ENCODE measurements at places on chromosomes 4 and X.
A peak's percentile ranks its signal among the peaks of the same experiment; 100 is the strongest.

DNA sequence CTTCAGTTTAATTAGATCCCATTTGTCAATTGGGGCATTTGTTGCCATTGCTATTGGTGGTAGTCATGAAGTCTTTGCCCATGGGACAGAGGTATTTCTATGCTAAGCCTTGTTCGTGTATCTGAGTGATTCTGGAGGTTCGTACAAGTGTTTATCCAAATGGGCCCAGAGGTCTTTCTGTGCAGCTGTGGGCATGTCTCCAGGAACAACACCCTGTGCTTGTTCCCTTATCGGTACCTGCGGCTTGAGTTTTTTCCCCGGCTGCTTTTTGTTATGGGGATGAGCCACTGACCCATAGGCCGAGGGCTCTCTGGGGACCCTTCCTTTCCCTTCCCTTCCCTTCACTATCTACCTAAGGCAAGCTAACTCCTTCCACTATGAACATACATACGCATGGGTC lies 81.4 kb upstream of the WDR1 start:
- DNase-seq = no peak

- no peak for DNase-seq
These were observed 790.3 kb upstream of the HTR2C start for GRCh38 chrX:113793563-113793962.

DNA sequence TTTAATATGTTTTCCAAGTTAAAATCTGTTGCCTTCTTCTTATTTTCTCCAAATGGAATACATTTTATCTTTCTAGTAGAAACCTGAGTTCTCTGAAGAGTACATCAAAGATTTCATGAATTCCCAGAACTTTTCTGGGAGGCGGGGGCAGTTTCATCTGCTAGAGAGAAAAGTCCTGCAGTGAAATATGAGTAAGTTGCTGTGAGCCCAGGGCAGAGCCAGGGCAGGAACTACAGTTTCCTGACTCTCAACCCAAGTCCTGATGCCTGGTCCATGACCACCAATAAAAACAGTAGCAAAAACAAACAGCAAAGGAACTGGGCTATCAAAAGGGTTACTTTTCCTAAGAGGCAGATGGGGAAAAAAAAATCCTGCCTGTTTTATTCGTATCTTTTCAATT lies 239.4 kb upstream of the CTSO start:
- no peak for DNase-seq

DNA sequence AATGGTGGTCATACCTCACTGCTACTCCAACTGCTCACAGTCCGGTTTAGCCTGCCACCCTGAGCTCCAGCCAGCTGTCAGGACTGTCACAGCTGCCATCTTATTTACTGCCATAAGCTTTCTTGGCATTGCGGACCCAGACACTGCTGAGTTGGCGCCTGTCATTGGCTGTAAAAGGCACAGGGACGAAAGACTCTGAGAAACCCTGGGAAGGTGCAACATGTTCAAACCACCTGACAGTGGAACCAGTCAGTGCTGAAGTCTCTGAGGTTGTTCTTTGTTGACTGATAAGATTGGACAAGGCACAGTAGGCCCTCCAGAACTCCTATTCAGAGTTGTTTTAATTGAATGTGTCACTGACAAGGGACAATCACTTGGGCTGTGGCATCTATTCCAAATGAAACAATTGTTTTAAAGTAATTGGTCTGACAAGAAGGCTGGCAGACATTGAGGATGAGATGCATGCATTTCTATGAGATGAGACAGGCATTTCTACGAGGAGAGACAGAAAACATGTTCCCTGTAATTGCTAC lies 927.8 kb downstream of the STPG2 start:
- DNase-seq = no peak

- DNase-seq = no peak
These were observed 53.4 kb upstream of the TRPC3 start for GRCh38 chr4:122005064-122005755.

GRCh38 chr4:1356181-1356998 lies 9.4 kb downstream of the UVSSA start:
- DNase-seq = peak; percentile 77

GRCh38 chr4:120078216-120078615 lies 11.6 kb upstream of the MAD2L1 start:
- DNase-seq = no peak

GRCh38 chr4:65391814-65392213 lies 278.5 kb downstream of the EPHA5 start:
- DNase-seq = no peak

- DNase-seq = no peak
These were observed 71.8 kb downstream of the ASMT start for GRCh38 chrX:1686642-1687041.

DNA sequence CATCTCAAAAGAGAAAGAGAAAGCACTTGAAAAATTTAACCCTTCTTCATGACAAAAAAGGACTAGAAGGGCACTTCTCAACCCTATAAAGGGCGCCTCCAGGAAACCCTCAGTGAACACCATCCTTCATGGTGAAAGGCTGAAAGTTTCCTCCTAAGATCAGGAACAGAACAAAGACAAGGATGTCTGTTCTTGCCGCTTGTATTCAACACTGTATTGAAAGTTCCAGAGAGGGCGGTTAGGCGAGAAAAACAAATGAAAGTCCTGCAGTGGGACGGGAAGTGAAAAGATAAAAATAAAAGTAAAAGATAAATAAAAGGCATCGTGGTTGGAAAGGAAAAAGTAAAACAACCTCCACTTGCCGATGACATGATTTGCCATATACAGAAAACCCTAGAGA lies 50.9 kb downstream of the RNF212 start:
- DNase-seq = no peak

GRCh38 chr4:70504733-70505132 lies 13.6 kb upstream of the AMTN start:
- DNase-seq = no peak

DNA sequence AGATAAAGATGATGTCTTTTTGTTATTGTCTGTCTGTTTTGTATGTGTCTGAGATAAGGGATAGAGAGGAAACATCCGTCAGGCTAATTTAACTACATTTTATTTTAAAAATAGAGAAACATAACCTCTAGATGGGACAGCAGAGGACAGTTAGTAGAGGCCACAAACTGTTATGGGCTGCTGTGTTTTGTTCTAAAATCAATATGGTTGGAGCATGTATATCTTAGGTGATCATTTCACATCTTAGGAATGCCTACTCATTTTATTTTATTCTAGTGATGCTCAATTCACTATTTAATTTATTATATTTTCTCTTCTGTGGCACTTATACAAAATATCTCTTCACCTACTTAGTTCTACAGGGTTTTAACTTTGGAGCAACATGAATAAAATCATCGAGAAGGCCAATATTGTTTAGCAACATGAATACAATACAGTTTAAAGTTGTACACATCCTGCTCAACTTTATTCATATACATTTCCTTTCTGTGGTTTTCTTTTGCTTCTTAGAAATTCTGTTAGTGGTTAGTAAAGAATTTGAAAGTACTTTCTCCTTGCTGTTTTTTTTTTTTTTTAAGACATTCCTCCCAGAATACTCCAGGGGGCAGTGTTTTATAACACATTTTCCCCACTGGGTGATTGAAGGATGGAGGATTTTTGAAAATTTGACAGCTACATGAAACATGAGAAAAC lies 392.9 kb downstream of the UNC5C start:
- peak; percentile 16 for DNase-seq

- no peak for DNase-seq
These were observed 2153.6 kb upstream of the AGA start for GRCh38 chr4:179595671-179596410.

DNA sequence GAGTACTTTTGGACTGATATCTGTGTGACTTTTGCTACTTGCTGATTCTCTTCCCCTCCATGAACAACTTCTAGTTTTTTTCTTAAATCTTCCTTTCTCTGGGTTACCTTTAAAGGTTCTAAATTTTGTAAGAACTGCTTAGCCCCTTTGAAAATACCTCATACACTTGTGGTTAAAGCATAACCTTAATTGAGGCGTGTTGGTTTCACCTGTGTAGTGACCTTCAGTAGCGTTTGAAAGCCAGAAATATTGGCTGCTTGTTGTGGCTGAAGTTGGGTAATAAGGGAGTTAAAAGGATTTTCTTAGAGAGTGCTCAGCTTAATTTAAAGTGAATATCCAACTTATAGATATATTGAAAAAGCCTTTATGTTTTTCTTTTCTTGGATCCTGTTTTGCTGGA lies 32.0 kb downstream of the MAGEC1 start:
- no peak for DNase-seq

- DNase-seq = no peak
These were observed 13.7 kb downstream of the SCD5 start for GRCh38 chr4:82784681-82785610.

GRCh38 chrX:155216940-155217440 lies 730 bp downstream of the VBP1 start:
- DNase-seq = peak; percentile 14

DNA sequence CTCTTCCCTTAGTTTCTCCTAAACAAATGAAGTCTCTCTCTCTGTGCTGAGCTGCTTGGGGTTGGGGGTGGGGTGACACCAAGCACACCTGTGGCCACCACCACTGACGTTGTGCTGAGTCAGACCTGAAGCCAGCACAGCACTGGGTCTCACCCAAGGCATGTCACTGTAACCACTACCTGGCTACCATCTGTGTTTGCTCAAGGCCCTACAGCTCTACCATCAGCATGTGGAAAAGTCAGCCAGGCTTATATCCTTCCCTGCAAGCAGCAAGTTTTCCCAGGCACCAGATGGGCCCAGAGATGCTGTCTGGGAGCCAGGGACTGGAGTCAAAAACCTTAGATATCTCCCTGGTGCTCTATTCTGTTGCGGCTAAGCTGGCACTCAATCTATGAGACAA lies 6.9 kb downstream of the CXCL10 start:
- DNase-seq = no peak

- no peak for DNase-seq
These were observed 243.6 kb upstream of the DKK2 start for GRCh38 chr4:107279733-107280132.

DNA sequence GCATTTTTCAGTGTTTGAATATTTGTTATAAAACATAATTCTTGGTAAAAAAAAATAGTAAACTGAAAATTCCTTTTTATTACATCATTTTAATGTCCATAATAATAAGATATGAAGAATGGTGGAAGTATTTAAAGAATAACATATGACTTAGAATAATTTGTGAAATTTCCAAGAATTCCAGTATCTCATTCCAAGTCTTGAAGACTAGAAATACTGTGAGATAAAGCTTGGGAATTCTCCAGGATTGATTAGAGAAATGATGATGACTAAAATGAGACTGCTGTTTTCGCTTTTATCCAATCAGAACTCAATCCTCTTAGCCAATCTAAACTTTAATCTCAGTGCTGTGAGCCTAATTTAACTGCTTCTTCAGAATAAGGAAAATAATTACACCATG lies 184.2 kb upstream of the HCCS start:
- DNase-seq = no peak

- DNase-seq = peak; percentile 29
These were observed 228.8 kb upstream of the PGRMC2 start for GRCh38 chr4:128516301-128516969.

- DNase-seq = peak; percentile 62
These were observed 11.7 kb downstream of the OTUD5 start for GRCh38 chrX:48945517-48946348.

GRCh38 chrX:112120721-112121120 lies 38.1 kb upstream of the TRPC5 start:
- DNase-seq = no peak

- DNase-seq = no peak
These were observed 16.6 kb downstream of the FRMPD3 start for GRCh38 chrX:107465932-107466620.

DNA sequence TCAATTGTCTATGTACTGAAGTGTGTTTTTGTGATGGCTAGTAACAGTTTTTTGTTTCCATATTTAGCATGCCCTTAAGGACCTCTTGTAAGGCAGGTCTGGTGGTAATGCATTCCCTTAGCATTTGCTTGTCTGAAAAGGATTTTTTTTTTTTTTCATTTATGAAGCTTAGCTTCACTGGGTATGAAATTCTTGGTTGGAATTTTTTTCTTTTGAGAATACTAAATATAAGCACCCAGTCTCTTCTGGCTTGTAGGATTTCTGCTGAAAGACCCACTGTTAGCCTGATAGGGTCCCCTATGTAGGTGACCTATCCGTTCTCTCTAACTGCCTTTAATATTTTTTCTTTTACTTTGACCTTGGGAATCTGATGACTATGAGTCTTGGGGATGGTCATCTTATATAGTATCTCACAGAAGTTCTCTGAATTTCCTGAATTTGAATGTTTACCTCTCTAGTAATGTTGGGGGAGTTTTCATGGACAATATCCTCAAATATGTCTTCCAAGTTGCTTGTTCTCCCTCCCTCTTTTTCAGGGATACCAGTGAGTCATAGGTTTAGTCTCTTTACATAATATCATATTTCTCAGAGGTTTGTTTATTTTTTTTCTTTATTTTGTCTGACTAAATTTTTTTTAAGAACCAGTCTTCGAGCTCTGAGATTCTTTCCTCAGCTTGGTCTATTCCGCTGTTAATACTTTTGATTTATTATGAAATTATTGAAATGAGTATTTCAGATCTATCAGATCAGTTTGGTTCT lies 157.1 kb upstream of the PGRMC2 start:
- DNase-seq = no peak

DNA sequence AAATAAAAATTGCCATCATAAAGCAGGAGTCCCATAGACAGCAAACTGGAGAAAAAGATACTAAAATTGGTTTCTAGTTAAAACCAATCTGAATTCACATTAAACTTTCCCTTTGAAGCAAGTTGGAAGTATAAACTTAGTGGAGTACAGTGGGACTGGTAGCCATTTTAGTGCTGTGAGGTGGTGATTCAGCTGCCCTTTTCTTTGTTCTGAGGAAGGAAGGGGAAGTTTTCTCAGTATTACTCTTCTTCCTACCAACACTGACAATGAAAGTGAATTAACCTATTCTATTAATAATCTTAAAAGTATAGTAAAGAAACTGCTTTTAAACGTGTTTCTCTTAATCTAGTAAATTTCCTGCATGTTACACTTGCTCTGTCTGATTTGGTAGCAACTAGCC lies 36.7 kb downstream of the SLC9A6 start:
- peak; percentile 15 for DNase-seq

DNA sequence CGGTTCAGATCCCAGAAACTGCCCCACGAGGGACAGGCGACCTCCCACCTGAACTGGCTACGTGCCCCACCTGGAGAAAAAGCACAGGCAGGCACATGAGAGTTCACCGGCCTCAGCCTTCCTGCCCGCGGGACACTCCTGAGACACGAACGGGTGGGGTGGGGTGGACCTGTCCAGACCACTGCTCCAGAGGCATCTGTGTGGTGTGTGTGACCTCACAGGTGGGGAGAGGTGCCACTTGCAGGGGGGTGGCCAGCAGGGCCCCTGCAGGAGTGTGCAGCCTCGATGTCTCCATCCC lies 18.5 kb downstream of the NELFA start:
- no peak for DNase-seq

DNA sequence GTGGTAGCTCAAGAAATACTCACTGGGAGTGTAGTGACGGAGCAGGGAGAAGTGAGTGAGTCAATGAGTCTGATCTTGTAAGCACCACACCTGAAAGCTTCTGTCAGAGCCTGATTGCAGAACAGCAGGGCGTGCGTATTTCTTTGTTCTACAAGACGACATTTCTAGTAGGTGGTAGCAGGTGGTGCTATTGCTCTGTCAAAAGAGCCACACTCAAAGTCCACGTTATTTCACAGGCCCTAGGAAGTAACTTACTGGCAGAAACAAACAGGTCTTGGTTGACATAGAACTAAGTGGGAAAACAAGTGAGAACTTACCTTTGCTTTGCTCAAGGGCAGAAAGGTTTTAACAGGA lies 46.4 kb upstream of the SPRY1 start:
- no peak for DNase-seq

GRCh38 chr4:112153211-112153791 lies 8.0 kb downstream of the FAM241A start:
- no peak for DNase-seq

- no peak for DNase-seq
These were observed 5.2 kb downstream of the MAP9 start for GRCh38 chr4:155371432-155372043.

Data from GM10248 (cell line).